ENCODE measurements at places on chromosomes 4 and X. TPM values are rescaled to one million over a fixed set of nuclear protein-coding genes. Genes with fewer than 3 reads are reported as not detected.

The MSL3 gene
- total RNA-seq = 26.5 TPM

The PASD1 gene
- total RNA-seq = 10.5 TPM

The GSTCD gene
- total RNA-seq = 17.6 TPM

The POU4F2 gene
- total RNA-seq = not detected

The TRPC5OS gene
- total RNA-seq = not detected

The NAAA gene
- total RNA-seq = 5.4 TPM

The LEF1 gene
- total RNA-seq = 35.4 TPM

The MAGT1 gene
- total RNA-seq = 21.8 TPM

The RTL3 gene
- not detected for total RNA-seq

All from K562 (cell line).